Gastrocnemius medialis (tissue), 4 donors: ENCODE measurements at places on chromosomes 7 and 10. TPM values are rescaled to one million over a fixed set of nuclear protein-coding genes. Genes with fewer than 3 reads are reported as not detected.

DNA sequence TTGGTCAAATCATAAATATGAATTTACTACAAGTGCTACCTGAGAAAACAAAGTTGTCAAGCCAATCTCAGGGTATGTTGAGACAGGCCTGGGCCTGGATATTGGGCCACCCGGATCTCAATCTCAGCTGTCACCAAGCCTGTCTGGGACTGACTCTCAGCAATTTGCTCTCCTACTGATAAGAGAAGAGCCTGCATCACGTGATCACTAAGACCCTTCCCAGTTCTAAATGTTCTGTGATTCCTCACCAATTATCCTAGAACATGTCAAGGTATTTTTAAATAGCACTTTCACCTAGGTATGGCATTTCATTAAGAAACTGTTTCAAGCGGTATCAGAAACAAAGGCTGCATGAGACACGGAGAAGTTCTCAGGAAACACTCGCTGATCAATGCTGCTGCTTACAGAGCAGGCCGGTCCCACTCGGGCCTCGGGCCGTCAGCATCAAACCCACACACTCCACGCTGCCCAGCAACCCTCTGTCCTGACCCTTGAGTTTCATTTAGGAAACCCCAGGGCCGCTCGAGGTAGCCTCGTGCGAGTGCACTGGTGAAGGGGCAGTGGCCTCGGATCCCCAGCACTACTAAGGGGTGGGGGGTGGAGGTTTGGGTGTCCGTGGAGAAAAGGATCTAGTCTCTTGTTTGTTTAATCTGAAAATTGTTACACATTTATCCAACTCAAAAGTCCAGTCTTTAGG, 4.1 kb downstream of the KLF6 start:
- no peak for DNase-seq

DNA sequence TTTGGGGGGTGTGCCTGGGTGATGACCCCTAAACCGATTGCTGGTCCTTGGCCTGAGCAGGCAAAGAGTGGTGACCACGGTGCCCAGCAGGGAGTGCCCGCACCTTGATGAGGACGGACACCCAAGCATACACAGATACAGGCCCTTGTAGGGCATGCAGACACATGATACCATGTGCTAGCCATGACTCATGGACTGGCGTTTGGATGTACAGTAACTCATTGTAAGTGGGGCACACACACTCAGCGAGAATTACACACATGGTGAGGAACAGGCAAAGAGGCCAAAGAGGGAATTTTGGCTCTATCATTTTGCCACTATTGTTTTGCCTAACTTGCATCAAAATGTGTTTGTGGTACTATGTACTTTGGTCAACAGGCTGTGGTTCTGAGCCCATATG, 24.1 kb downstream of the KAZALD1 start:
- no peak for DNase-seq

DNA sequence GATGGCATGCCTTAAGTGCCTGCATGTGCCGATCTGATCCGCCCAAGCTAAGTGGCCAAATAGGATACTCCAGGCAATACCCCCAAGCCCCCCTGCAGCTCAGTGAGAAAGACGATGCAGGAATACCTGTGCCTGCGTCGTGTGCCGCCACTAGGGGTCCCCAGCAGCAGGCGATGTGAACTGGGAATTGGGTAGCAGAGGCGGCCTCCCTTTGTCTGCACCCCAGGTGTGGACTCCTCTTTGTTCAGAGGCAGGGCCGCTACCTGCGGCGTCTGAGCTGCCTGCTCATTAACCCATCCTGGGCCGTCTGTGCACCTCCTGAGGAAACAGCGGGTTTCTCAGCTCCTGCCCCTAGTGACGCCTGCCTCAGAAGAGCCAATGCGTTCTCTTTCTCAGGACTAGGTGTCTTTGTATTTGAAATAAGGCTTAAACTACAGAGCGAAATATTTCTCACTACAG, 4.8 kb upstream of the CHN2 start:
- DNase-seq, result no peak

DNA sequence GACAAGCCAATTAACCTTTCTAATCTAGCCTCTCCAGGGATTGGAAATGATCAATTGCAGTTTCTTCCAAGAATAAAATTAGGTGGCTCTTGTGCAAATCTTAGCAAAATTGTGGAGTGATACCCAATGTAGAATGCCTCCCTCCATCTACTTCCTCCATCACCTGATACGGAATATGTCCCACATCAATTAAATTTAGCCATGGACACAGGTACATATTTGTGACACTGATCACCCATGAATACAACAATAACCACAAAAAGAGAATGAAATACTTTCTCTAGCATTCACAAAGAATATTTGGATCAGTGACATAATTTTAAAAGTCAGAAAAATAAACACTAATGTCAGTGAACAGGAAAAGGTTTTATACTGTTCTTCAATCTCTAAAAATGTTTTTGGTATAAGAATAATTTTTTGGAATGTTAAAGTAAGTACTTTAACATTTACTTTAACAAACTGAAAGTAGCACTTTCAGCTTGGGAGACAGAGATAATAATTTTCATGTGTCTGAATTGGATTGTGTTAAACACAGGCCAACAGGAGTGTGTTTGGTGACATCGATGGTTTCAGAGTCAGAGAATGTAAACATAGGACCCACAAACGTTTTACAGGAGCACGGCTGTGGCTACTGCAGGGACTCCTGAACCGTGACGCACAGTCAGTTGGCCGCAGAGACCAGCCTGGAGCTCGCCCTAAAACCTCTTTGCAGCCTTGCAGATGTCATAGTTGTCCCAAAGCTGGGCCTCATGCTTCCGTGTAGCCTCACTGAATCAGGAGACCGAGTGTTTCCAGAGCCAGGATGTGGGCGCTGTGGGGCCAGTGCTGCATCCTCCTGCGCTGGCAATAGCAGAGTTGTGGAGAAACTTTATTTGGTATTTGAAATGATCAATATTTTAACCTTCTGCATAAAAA, 7.2 kb downstream of the RBM20 start:
- DNase-seq, result peak; percentile 57

- DNase-seq, result no peak
Observed at GRCh38 chr7:85094046-85094725, 92.7 kb downstream of the SEMA3D start.

- no peak for DNase-seq
Observed at GRCh38 chr7:368651-369475, 78.9 kb downstream of the FOXL3 start.

GRCh38 chr10:113108194-113108835, 158.3 kb downstream of the TCF7L2 start:
- no peak for DNase-seq

DNA sequence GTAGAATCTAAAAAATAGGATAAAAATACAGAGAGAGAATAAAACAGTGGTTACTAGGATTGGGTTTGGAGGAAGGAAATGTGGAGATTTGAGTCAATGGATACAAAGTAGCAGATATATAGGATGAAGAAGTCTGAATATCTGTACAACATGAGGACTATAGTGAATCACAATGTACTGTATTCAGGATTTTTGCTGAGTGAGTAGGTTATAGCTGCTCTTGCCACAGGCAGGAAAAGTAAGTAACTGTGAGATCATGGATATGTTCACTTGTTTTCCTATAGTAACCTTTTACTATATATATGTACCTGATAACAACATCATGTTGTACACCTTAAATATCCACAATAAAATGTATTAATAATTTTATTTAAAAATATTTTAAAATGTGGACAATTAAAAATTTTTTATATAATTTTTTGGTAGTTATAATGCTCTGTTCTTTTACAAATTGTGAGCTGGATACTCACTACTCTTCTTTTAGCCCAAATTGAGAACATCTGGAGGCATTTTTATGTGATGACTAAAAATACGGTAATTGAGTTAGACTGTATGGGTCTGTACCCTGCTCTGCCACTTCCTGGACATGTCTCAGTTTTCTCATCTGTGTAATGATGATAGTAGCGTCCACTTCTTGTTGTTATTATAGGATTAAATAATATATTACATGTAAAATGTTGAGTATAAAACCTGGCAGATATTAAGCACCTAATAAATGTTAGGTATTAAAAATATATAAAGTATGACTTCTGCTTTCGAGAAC, 439.1 kb downstream of the AUTS2 start:
- DNase-seq, result no peak

- peak; percentile 13 for DNase-seq
Observed at GRCh38 chr7:148735141-148735540, 36.4 kb downstream of the CUL1 start.

- DNase-seq, result no peak
Observed at GRCh38 chr7:744854-745430, 17.9 kb upstream of the PRKAR1B start.

TUBB8 gene
- total RNA-seq, result not detected

IDI2 gene
- 45.6 TPM for total RNA-seq

MBL2 gene
- 0.07 TPM for total RNA-seq

ANKIB1 gene
- 12.6 TPM for total RNA-seq
